ENCODE measurements at places on chromosomes 1 and 21.

GRCh38 chr1:208298593-208299269 is 54.5 kb upstream of the PLXNA2 start:
- DNase-seq = no peak

- no peak for DNase-seq
Measured at GRCh38 chr1:206103979-206104378, 13.2 kb downstream of the AVPR1B start.

GRCh38 chr21:29025328-29025713 is 853 bp downstream of the USP16 start:
- no peak for DNase-seq

- no peak for DNase-seq
Measured at GRCh38 chr1:201827321-201828216, 1.4 kb upstream of the IPO9 start.

DNA sequence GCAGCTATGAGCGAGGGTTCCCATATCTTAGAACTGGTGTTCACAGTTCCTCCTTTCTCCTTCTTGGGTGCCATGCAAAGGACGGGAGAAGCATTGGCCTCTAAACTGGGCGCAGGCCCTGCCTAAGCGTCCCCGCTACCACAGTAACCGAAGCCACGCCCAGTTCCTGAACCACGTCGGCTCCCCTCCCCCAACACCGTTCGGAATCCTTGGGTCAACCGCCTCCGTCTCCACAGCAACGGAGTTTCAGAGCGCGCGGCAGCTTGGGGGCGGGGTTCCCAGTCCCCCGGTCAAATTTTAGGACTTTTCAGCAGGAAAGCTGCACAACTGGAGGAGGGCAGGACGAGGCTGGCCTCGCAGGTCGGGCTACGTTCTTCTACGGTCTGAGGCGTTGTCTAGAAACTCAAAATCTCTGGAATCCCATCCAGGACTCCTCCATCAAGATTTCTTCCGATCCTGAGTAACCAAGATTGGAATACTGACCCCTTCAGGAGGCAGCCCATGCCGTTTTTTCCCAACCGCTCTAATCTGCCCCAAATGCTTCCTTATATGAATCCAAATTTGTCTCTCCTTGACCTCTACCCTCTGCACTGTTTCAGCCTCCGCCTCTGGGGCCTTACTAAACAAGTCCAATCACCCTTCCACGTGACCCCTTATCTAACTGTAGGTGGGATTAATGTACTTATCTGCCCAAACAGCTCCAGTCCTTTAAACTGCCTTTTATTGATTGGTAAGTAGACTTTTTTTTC is at the start of gene SPAG17:
SPAG17 (minus strand) TSS at position 145 of the 749 bp plus-strand sequence; CDS start at position 74, 71 bp downstream.
- DNase-seq = no peak

DNA sequence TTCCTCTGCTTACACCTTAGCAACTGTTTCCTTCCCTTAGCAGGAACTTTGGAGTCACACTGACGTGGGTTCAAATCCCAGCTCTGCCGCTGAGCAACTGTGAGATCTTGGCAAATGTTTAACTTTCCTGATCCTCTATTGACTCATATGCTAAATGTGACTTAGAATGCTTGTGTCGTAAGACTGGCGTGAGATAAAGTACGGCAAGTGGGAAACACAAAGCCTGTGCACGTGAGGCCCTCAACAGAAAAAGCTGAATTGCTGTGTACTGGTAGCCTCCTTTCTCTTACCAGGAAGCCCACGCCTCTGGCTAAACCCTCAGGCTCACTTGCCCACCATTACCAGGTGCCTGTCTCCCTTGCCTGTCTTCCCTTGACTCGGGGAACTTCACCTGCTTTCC is 135.4 kb upstream of the TNR start:
- DNase-seq = no peak

DNA sequence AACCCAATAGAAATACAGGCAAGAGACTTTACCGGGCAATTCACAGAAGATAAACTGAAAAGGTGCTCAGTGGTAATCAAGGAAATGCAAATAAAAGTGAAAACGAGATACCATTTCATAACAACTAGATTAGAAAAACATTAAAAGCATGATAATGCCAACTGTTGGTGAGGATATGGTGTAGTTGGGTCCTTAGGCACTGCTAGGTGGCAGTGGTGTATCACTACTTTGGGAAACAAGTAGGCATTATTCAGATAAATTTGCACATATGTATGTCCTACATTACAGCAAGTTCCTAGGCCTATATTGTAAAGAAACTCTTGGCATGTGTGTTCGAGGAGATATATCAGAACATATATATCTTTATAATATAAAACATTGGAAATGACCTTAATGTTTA is 31.0 kb downstream of the AZIN2 start:
- DNase-seq = no peak

- no peak for DNase-seq
Measured at GRCh38 chr1:203915811-203916210, 54.4 kb downstream of the SNRPE start.

DNA sequence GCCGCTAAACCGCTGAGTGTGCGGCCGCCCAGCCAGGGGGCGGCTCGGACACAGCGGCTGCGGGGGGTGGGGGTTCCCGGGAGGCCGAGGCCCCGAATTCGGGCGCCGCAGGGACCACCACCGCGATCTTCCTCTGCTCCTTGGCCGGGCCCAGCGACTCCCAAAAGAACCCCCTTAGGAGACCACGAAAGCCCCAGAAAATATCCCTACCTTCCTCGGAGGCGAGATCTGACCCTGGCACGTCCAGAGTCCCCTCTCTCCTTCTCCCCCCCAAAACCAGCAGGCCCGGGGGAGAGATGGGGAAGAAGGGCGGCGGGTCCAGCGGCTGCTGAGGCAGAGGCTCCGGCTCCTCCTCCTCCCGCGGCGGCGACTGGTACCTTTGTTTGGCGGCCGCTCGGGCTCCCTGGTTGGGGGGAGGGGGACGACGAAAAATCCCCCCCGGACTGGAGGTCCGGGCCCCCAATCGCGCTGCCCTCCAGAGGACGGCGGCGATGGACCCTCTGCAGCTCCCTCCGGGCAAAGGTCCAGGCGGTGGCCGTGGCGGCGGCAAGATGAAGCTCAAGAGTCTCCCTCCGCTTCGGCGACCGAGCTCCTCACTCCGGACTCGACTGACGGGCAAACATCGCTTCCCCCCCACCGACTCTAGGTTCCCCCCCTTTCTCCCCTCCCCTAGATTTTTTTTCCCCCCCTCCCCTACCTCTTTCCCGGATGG is at the start of gene ARID4B:
ARID4B (minus strand) TSS at position 621 of the 712 bp plus-strand sequence. CDS start 1,260 bp downstream, outside the sequence.
- DNase-seq = peak; percentile 93

- no peak for DNase-seq
Measured at GRCh38 chr1:234758851-234759250, 148.9 kb upstream of the IRF2BP2 start.

- no peak for DNase-seq
Measured at GRCh38 chr1:228064741-228065542, 17.6 kb upstream of the ARF1 start.

GRCh38 chr1:169689395-169689794 is 22.0 kb downstream of the SELL start:
- DNase-seq = no peak

- no peak for DNase-seq
Measured at GRCh38 chr1:35394386-35394785, 125.9 kb downstream of the ZMYM4 start.

DNA sequence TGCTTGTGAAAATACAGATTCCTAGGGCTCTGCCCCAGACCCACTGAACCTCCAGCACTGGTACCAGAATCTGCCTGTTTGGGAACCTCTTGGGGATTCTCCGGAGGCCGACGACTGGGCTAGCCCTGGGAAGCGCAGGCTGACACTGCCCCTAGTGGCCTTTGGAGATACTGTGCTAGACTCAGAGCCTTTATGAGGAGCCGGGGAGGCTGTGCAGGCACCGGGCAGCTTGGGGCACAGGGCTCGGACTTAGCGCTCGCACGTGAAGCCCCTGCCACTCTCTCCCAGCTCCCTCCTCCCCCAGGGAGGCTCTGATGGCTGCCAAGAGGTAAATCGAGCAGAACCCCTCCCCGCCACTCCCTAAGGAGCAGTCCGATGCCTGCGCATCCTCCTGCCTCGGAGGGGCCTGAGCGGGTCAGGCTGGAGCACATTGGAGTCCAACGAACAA is 144.6 kb upstream of the TNR start:
- peak; percentile 67 for DNase-seq

- no peak for DNase-seq
Measured at GRCh38 chr1:57350610-57351009, 73.2 kb downstream of the DAB1 start.

- no peak for DNase-seq
Measured at GRCh38 chr1:68571454-68572235, 74.8 kb upstream of the DEPDC1 start.

GRCh38 chr1:85229574-85230097 is 28.8 kb upstream of the SYDE2 start:
- no peak for DNase-seq

GRCh38 chr1:26574719-26575251 is 45.2 kb downstream of the RPS6KA1 start:
- no peak for DNase-seq

- no peak for DNase-seq
Measured at GRCh38 chr1:1920057-1920607, 1.1 kb upstream of the TMEM52 start.

DNA sequence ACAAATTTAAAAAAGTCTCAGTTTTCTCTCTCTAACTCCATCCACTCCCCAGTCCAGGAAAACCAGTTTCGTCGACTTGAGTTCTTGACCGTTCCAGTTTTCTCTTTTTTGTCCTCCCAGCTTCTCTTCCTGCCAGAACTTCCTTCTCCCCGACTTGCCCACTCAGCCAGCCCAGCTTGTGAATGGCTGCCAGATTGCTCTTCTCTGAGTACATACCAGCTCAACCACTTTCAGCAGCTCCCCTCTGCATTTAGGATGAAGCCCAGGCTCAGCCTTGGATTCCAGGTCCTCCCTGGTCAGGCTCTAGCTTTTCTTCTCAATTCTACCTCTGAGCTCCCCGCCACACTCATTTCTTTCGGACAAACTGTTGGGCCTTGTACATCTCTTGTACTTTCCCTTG is 1.4 kb downstream of the DIO1 start:
- DNase-seq = no peak

DNA sequence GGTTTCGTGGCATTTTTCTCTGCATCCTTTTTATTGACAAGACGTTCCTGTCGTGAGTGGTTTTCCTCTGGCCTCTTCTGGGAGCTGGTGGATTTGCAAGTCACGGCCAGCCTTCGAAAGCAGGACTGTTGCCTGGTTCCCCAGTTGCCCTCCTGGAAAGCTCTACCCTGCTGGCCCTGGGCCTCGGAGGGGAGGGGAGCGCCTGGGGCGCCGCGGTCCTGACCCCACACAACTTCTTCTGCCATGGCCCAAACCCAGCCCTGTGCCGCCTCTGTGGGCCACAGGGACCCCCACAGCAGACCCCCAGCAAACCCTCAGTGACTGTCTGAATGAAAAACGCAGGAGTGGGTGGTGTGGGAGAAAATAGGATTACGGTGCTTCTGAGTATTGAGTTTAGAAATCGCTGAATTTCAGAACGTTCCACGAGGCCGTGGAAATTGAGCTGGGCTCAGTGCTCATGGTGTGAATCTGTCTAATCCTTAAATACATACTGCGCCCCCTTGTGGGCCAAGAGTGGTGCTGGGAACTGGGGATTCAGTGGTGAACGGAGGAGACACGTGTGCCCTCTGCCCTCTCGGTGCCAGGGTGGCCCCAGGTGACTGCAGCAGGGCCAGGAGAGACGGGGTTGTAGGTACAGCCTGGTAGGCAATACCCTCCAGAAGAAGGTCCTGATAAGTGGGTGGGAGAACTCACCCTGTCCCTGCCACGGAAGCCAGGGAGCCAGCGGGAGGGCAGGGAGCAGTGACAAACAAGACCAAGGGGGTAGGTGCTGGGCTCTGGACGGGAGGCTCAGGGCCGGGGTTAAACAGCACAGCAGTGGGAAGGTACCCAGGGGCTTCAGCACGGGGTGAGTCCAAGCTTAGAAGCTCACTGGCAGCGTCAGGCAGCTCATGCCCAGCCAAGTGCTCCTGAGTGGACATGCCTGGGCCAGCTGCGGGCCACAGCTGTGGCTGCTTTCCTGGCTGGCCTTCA is 101.2 kb upstream of the COL6A1 start:
- peak; percentile 58 for DNase-seq

GRCh38 chr1:203311368-203312301 is 6.3 kb downstream of the BTG2 start:
- no peak for DNase-seq

DNA sequence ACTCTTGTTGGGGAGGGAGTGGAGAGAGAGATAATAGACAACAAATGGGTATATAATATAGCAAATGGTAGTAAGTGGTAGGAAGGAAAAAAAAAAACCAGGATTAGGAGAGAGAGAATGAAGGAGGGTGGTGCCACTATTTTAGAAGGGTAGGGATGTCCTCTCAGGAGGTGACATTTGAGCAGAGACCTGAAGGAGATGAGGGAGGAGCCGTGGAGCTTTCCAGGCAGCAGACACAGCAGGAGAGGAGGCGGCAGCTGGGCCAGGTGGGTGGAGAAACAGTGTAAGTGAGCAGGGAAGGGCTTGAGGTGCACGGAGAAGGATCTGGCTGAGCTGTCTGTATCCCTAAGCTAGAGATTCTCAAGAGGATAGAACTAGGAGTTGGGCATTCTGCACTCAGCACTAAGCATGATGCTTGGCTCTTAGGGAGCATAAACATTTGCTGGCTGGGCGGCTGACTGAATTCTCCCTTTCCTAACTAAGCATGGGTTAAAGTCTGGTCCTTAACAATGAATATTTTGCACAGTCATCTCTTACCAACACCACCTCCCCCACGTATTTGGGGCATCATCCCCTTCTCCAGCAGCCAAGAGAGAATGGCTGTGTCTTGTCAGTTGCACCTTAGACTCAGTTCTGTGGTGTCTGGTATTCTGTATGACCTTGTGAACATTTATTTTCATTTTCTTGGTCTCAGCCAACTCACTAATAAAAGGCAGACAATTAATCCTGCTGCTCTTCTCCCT is 27.6 kb upstream of the SARS1 start:
- no peak for DNase-seq

GRCh38 chr1:234782791-234783190 is 172.8 kb upstream of the IRF2BP2 start:
- no peak for DNase-seq
